ENCODE measurements at places on chromosomes 6 and 20. TPM values are rescaled to one million over a fixed set of nuclear protein-coding genes. Genes with fewer than 3 reads are reported as not detected.

The GJE1 gene
- total RNA-seq: not detected

The CD109 gene
- not detected for total RNA-seq

The PI16 gene
- 0.07 TPM for total RNA-seq

The CST8 gene
- total RNA-seq: not detected

The AHCY gene
- total RNA-seq: 191 TPM

The APOM gene
- 6.7 TPM for total RNA-seq

The MEI4 gene
- total RNA-seq: not detected

The GRM1 gene
- total RNA-seq: 0.40 TPM

The SLC44A4 gene
- total RNA-seq: not detected

The DEFB124 gene
- not detected for total RNA-seq

The KCNQ5 gene
- 29.1 TPM for total RNA-seq

The DSP gene
- not detected for total RNA-seq

The ETV7 gene
- total RNA-seq: not detected

The TAAR8 gene
- not detected for total RNA-seq

The APCDD1L gene
- not detected for total RNA-seq

The THBD gene
- total RNA-seq: not detected

The PDE7B gene
- not detected for total RNA-seq

The DCBLD1 gene
- not detected for total RNA-seq

The SLCO4A1 gene
- total RNA-seq: 0.72 TPM

The FAM229B gene
- total RNA-seq: 8.2 TPM

The MANEA gene
- total RNA-seq: 5.2 TPM

The MDFI gene
- not detected for total RNA-seq

The CRISP3 gene
- total RNA-seq: not detected

The MCHR2 gene
- not detected for total RNA-seq

The SRSF6 gene
- total RNA-seq: 61.4 TPM

The TRDN gene
- total RNA-seq: not detected

The KIF25 gene
- total RNA-seq: not detected

The TOX2 gene
- total RNA-seq: 54.1 TPM

The MOG gene
- total RNA-seq: not detected

The AVP gene
- total RNA-seq: not detected

The TRAPPC3L gene
- not detected for total RNA-seq

The MAP3K5 gene
- 1.0 TPM for total RNA-seq

The FNDC1 gene
- 73.2 TPM for total RNA-seq

The PPP1R3G gene
- not detected for total RNA-seq

The CLPSL2 gene
- not detected for total RNA-seq

The TMC2 gene
- not detected for total RNA-seq

The ZNF831 gene
- not detected for total RNA-seq

The SFTA2 gene
- total RNA-seq: not detected

The TAP1 gene
- total RNA-seq: 120 TPM

The KCNK17 gene
- not detected for total RNA-seq

The BPIFB4 gene
- total RNA-seq: not detected

The CCHCR1 gene
- total RNA-seq: 23.1 TPM

The BPI gene
- total RNA-seq: not detected

The MRPS10 gene
- 34.7 TPM for total RNA-seq

The MRAP2 gene
- total RNA-seq: not detected

The DLK2 gene
- 3.1 TPM for total RNA-seq

The MLN gene
- not detected for total RNA-seq

The C6orf15 gene
- not detected for total RNA-seq

The RBM24 gene
- not detected for total RNA-seq

The TBXT gene
- 11.3 TPM for total RNA-seq

The TRIM38 gene
- total RNA-seq: 17.0 TPM

The SPDEF gene
- not detected for total RNA-seq

The PGBD1 gene
- 8.2 TPM for total RNA-seq

The TMEM200A gene
- not detected for total RNA-seq

The COX4I2 gene
- not detected for total RNA-seq

Data from Karpas-422 (cell line).